Stimulated activated CD8-positive, alpha-beta memory T cell treated with anti-CD3 and anti-CD28 coated beads, Interleukin-7, amount 100 ng/mL, for 1 hour (primary cell): ENCODE measurements at places on chromosomes 4 and X.

DNA sequence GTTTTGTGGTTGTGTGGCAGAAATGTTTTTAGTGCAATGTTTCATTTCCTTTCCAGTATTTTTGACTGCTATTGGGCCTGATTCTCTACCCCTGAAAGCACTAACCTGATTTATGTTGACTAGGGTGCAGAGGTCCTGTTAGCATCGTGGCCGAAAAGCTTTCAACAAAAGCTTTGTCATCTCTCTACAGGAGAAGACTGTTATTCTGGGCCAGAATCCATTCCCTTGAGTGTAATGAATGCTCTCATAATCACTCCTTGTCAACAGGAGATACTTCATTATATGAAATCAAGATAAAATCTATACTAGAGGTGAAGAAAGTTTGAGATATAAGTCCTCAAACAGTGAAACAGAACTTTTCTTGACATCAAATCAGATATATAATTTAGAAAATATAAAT is 195.5 kb downstream of the ZNF330 start:
- no peak for DNase-seq

- DNase-seq, result no peak
Observed at GRCh38 chrX:108516184-108516583, 76.5 kb downstream of the COL4A5 start.

- DNase-seq, result no peak
Observed at GRCh38 chr4:119835613-119835910, 207.0 kb upstream of the PDE5A start.

DNA sequence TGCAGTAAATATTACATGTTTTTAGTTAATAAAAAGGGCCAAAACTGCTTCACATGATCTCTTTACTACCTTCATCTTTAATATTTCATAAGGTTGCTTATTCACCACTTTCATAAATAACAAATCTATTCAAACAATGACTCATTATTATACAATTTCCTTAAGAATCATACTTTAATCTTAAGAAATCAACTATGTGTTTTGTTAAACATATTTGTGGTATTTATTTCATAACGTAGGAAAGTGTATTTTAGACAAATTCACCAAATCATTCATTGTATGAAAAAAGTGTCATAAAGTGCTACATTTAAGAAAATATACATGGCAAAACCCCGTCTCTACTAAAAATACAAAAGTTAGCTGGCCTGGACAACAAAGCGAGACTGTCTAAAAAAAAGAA is 150.5 kb upstream of the RXFP1 start:
- DNase-seq, result no peak

- no peak for DNase-seq
Observed at GRCh38 chr4:186979961-186980745, 256.5 kb upstream of the FAT1 start.

DNA sequence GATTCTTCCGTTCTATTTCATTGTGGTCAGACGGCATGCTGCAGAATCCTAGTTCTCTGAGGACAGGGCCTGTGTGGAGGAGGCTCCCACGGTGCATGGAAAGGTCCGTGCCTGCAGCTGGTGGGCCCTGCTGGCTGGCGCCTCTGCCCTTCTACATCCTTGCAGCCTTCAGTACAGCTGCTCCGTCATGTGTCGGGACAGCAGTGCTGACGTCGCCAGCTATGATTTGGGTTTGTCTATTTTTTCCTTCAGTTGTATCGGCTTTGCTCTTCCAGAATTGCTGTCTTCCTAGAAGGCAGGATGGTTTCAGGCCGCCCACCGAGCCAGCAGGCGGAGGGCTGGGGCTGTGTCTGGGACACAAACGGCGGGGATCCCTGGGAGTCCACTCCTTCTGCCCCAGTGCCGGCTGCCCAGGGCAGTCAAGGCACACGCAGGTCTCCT is 32.1 kb upstream of the CPLX1 start:
- no peak for DNase-seq

GRCh38 chrX:45154033-45154360 is 46.7 kb downstream of the DIPK2B start:
- DNase-seq, result no peak

GRCh38 chrX:136344320-136344719 is 43.6 kb downstream of the ADGRG4 start:
- DNase-seq, result no peak

GRCh38 chr4:122668241-122668640 is 47.4 kb upstream of the IL21 start:
- no peak for DNase-seq

DNA sequence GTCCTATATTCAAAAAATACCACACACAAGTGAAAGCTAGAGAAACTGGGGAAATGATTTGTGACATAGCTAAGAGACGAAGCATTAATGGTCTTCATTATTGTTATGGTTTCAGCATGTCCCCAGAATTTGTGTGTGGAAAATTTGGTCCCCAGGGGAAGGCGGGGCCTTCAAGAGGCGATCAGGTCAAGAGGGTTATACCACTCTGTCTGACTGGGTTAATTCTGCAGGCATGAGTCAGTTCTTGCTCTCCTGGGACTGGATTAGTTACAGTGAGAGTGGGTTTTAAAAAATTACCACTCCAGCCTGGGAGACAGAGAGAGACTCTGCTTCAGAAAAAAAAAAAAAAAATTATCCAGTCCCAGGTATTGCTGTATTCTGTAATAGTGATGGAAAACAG is 2.1 kb upstream of the MTNR1A start:
- no peak for DNase-seq
